Fibroblast of skin of left quadriceps (primary cell): ENCODE measurements at places on chromosomes 5 and 9.
A peak's percentile ranks its signal among the peaks of the same experiment; 100 is the strongest.

DNA sequence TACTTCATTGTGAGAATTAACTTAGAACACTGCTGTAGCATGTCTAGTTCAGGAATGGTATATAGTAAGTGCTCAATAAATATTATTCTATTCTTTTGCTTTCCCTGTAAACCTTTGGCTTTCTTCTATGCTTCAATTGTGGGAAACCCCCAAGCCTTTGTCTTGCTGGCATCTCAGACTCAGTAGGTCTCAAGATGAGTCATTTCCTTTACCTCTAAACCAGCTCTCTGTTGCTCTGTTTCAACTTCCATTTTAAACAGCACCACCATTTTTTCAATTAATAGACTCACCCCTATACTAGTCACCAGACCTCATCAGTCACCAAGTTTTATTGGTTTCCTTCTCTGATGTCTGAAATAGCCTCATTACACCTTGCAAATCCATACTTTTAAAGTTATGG, 43.5 kb downstream of the DMAC1 start:
- no peak for DNase-seq

DNA sequence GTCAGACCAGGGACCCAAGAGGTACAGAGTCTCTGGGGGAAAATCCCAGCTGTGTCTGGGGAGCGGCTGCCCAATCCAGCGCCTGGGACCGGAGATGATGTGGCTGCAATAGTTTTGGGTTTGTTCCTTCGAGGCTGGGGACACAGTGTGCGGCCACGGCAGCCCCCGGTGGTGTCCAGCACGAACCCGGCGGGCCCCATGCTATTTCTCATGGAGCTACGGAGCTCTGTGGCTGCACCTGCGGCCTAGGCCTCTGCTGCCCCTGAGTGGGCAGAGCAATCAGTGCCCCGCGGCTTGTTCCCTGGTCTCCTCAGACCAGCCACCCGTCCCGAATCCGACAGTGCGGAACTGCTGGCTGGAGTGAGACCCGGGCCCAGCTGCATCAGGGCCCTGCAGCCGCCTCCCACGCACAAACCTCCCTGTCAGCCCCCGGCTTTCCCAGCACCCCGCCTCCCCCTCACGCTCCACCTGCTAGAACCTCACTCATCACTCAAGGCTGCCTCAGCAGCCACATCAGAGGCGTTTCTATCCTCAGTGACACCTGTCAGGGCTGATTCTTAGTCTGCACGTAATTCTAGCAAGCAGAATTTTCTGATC, 29.0 kb downstream of the SARDH start:
- no peak for DNase-seq

GRCh38 chr9:93119953-93120845, 13.9 kb downstream of the NINJ1 start:
- DNase-seq, result peak; percentile 48

DNA sequence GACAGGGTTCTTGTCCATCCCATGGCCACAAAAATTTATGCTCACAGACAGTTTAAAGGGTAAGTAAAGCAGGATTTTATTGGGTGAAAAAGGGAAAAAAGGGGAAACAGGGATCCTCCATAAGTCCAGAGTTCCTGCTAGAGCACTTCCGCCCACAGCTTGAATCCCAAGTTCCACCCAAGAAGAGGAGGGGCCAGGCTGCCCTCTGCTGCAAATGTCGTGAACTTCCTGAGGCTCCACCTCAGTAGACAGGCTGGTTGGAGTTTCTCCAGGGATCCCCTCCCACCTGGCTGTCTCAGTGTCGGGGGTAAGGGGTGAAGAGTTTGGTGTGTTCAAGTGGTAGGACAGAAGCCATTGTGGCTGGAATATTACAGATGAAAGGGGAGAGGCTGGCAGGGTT, 275.0 kb upstream of the SGCD start:
- DNase-seq, result no peak

DNA sequence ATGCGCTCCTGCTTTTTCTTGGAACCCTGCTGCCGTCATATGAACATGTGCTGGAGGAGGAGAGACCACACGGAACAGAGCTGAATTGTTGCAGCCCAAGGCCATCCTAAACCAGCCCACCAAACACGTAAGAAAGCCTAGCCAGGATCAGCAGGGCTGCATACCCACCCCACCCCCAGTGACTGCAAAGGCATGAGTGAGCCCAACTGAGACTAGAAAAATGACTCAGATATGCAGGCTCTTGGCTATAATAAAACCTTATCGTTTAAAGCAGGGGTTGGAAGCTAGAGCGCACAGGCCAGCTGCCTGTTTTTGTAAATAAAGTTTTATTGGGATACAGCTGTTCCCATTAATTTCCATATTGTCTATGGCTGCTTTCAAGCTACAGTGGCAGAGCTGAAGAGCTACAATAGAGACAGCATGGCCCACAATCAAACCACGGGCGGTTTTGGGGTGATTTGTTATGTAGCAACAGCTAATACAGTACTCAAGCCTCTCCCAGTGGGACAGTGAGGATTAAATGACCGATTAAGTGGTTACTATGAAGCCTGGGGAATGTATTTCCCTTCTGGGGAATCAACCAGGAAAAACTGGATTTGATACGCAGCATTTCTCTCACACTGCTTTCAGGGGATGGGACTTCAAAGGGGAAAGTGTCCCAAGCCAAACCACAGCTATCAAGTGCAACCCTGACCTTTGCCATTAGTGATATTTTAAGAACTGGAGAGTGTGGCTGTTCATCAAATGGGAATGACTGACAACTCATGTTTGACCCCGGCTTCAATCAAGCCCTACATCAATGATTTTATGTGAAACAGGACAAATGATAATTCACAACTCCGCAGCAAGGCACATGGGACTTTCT, 6.3 kb downstream of the SHB start:
- peak; percentile 60 for DNase-seq

- DNase-seq, result no peak
These were observed at the start of gene ZNF618 for GRCh38 chr9:113876151-113876992. Gene ZNF618, plus strand, starts transcription at chr9:113876309. Its CDS starts 72 bp downstream, at chr9:113876381.

- DNase-seq, result no peak
These were observed 479.5 kb upstream of the TNC start for GRCh38 chr9:115597330-115597895.

DNA sequence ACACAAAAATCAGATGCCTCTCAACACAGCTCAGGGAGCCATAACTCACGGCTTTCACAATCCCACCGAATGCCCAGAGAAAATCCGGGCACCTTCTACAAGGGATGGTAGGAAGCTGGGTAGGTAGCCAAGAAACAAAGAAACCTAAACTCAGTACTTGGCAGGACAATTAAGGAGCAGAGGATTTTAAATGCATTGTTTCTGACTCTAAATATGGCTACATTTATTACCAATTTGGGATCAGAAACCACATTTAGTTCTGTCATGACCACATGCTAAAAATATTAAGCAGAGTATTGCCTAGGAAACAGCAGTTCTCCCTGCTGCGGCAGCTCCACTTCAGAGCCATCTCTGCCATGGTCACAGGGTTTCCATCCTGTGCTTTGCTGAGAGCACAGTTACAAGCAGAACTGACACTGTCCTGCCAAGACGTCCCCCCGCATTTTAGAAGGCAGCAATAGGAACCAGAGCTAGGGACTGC, 57.5 kb downstream of the SIL1 start:
- peak; percentile 36 for DNase-seq

GRCh38 chr5:158857976-158858375, 241.7 kb downstream of the EBF1 start:
- no peak for DNase-seq
